ENCODE measurements at places on chromosomes 7 and 10.

- no peak for DNase-seq
Observed at GRCh38 chr10:241451-241850, 106.2 kb downstream of the ZMYND11 start.

DNA sequence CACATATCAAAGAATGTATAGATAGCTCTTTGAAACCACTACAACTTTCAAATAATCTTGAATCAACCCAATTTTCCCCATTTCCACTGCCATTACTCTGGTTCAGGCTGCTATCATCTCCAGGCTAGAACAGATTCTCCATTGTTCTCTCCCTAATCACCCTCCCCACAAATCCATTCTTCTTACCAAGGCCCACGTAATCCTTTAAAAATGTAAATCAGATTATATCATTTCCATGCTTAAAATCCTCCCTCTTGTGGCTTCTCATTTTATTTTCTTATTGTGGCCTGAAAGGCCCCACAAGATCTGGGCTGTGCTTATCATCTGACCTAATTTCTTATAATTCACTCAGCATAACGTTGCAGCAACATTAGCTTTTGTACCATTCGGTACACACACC is 3.0 kb upstream of the PON1 start:
- DNase-seq = no peak

DNA sequence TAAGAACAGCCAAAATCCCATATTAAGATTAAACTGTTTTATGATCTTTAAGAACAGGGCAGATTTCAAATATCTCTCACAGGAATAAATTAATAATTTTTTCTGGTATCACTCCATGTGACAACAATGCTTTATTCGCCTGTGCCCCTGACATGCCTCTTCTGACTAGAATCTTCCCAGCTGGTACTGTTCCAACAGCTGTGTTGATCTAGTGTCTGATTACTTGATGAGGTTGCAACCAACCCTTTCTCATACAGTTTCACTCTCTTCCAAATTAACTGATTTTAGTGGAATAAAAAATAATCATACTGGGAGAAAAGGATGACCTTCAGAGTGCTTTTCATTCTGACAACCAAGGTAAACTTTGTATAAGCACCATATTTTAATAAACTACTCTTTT is 151.9 kb downstream of the CHRM2 start:
- DNase-seq = no peak

GRCh38 chr10:131816941-131817700 is 83.7 kb upstream of the PPP2R2D start:
- no peak for DNase-seq

GRCh38 chr7:103524042-103524907 is 78.3 kb upstream of the SLC26A5 start:
- no peak for DNase-seq

DNA sequence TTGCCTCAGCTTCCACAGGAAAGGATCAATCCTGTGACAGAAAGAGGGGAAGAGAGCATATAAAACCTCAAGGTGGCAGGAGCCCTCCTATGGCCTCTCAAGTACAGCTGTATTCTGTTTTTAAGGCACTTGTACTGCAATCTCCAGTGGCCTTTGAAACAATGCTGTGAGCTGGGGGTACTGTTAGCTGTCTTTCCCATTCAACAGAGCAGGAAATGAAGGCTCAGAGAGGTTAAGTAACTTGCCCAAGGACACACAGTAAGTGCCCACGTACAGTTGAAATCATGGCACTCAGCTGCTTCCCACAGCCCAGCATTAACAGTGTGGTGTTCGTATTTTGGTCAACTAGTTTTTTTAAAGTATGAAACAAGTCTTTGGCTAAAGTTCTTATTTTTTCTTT is 34.0 kb downstream of the DUSP5 start:
- DNase-seq = no peak

- DNase-seq = no peak
Observed at GRCh38 chr10:7388602-7389001, 22.2 kb downstream of the SFMBT2 start.

DNA sequence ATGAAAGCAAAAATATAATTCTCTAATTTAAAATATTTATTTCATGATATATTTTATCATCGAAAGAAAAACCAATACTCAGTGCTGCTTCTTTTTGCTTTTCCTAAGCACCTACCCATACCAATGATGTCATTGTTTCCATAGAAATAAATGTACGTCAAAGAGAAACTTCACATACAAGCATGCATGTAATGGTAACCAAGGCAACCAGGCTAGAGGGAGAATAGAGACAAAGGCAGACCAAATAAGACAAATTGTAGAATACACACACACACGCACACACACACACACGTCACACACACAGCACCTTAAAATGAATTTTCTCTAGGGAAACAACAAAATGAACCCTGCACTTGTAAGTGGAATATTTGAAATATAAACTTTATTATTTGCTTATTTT is 75.5 kb downstream of the MACC1 start:
- DNase-seq = peak; percentile 54

GRCh38 chr7:54242776-54243175 is 299.4 kb upstream of the VSTM2A start:
- DNase-seq = no peak

DNA sequence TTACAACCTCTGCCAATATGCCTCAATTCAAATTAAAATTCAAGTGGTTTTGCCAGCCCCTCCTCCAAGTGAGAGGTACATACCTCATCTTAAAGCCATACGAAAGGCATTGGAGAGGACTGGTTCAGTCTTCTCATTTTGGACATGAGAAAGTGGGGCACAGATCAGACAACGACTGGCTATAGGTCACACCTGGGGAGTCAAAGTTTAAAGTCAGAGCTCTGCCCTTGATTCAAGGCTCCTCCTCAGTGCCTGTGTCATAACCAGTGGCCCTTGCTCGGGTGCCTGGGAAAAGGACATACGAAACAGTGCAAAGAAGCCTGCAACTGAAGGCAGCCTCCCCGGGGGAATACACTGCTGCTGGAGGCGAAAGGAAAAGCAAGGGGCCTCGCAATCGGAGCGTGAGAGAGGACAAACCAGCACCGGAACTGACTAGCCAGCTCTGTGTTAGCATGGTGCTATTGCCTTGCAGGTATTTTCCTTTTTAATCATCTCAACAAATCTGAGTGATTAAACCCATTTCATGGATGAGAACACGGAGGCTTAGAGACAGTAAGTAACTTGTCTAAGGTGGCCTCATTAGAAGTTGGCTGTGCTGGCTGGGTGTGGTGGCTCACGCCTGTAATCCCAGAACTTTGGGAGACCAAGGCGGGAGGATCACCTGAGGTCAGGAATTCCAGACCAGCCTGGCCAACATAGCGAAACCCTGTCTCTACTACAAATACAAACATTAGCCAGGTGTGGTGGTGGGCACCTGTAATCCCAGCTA is 1.1 kb upstream of the MTPAP start:
- DNase-seq = no peak

GRCh38 chr7:130880668-130881067 is 146.7 kb upstream of the KLF14 start:
- no peak for DNase-seq

DNA sequence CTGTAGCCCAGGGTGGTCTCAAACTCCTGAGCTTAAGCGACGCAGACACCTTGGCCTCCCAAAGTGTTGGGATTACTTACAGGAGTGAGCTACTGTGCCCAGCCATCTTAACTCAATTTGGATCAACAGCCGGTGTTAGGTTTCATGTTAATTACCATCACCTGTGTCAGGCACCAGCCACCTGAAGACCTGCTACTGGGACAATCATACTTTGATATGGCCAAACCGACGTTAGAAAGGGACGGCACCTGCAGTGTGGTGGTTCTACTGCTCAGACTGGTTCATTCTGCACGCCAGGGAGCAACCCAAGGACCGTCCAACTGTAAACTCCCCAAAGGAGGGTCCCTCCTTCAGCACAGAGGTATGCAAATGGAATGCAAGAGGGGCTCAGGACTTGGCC is 74.2 kb upstream of the CYTH3 start:
- no peak for DNase-seq

GRCh38 chr10:1204434-1205326 is 148.5 kb downstream of the WDR37 start:
- DNase-seq = no peak

DNA sequence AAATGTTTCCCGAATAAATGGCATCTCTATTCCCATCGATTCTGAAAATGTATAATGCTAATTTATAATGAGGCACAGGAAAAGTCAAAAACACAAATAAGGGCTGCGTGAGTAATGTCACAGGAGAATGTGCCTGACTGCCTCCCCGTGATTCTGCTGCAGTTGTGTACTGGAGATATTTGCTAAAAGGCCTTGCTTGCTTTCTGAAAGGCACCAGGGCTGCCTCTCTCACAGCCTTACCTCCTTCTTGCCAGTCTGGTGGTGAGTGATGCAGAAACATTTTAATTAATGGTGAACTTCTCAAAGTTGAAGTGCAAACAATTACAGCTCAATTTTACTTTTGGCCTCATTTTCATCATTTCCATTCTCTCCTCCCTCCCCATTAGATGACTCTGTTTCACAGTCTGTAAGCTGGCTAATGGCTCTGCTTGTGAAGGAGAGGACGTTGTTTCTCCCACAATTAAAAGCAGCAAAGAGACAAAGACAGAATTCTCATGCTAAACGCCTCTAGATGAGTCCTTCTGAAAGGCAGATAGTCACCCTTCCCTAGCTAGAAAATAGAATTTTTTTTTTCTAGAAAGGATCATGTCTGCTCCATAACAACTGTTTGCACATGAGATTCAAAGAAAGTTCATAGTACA is 377.6 kb downstream of the MDFIC start:
- no peak for DNase-seq

DNA sequence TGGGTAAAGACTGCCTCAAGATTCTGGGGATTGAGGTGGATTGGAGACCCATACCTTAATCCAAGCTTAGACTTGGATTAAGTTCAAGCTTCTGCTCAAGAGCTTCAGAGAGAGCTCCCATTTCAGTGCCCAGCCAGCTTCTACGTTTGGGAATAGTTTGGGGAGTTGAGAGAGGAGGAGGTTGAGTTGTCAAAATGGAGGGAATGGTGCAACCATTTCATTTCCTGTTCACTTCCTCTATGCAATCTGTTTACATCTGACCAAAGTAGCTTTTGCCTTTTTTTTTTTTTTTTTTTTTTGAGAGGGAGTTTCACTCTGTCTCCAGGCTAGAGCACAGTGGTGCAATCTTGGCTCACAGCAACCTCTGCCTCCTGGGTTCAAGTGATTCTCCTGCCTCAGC is 65.8 kb downstream of the ENTPD1 start:
- no peak for DNase-seq

- no peak for DNase-seq
Observed at GRCh38 chr7:24936121-24936824, 43.7 kb downstream of the OSBPL3 start.

- no peak for DNase-seq
Observed at GRCh38 chr10:25934621-25935139, 651 bp downstream of the MYO3A start.

DNA sequence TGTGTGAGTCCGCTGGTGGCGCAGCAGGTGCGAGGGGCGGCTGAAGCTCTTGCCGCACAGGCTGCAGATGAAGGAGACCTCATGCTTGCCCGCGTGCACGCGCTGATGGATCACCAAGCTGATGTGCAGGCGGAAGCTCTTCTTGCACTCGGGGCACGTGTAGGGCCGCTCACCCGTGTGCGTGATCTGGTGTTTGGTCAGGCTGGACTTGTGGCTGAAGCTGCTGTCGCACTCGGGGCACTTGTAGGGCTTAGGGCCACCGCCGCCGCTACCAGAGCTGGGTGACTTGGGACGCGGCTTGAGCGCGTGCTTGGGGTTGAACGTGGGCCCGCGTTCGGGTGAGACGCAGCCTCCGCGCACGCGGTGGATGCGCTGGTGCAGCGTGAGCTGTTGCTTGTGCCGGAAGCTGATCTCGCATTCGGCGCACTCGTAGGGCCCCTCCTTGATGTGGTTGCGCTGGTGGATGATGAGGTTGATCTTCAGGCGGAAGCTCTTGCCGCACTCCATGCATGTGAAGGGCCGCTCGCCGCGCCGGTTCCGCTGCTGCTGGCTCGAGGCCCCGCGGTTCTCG is 28.7 kb downstream of the ZNF777 start:
- DNase-seq = no peak

DNA sequence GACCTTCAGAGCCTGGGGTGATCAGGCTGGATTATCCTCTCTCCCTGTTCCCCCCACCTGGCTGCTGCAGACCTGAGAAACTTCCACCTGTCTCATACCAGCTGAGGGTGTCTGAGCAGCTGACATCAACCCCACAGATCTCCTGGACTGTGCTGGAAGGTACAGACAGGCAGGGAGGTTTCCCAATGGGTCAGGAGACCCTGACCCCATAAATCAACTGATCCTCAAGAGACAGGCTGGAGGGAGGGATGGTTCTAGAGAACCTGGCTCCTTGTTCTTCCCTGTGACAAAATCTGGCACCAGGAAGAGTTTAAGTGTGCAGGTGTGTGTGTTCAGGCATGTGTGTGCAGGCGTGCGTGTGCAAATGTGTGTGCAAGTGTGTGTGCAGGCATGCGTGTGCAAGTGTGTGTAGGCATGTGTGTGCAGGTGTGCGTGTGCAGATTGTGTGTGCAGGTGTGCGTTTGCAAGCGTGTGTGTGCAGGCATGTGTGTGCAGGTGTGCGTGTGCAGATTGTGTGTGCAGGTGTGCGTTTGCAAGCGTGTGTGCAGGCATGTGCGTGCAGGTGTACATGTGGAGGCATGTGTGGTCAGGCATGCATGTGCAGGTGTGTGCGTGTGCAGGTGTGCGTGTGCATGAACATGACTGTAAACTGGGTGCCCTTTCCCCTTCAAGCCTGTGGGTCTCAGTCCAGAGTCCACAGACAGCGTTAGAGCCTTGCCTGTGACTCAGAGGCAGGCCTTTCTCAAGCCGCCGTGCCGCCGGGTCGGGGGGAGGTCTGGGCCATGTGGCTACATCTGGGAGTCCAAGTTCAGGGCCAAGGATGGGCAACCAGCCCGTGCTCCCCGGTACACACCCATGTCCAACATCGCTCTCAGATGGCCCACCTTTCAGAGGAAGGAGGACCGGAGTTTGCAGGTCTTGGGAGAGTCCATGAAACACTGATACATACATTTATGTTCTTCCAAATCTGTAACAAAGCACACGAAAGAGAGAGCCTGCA is 50.1 kb upstream of the ELN start:
- no peak for DNase-seq

DNA sequence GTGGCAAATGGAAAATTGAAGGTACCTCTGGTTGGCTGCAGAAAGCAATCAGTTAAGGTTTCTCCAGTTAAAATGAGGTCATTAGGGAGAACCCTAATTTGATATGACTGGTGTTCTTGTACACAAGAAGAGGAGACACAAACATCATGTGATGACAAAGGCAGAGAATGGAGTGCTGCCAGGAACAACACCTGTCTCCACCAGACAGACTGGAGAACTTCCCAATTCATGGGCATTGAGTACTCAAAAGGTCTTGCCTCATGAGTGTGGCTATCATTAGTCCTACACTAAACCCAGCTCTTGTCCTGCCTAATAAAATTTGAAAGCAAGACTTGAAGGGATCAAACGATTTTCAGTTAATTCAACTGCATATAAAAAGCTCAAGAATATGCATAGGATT is 152.6 kb downstream of the PTPN20 start:
- no peak for DNase-seq

DNA sequence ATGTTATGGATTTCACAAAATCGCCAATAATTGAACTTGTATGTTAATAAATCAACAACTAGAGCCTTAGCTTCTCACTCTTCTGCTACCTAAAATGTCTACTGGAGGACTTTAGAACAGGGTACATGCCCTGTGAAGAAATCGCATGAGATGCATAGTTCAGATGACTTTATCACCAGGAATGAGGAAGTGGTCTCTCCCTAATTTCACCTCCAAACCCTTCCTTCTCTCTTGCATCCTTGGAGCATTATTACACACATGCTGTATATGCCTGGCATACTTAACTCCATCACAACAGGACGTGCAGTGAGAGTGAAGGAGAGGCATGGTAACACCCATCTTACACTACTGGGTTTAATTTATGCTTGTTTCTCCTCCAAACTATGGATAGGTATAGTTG is 27.8 kb downstream of the RHEB start:
- DNase-seq = no peak

- DNase-seq = no peak
Observed at GRCh38 chr7:38817526-38817925, 91.5 kb downstream of the VPS41 start.
